ENCODE measurements at places on chromosomes 4 and X. TPM values are rescaled to one million over a fixed set of nuclear protein-coding genes. Genes with fewer than 3 reads are reported as not detected.
A peak's percentile ranks its signal among the peaks of the same experiment; 100 is the strongest.

CENPVL2 gene
- total RNA-seq = not detected

AKAP14 gene
- total RNA-seq = not detected

TRO gene
- 15.3 TPM for total RNA-seq

- DNase-seq = no peak
- no peaks in the 10 kb centered on the region for H3K4me1 ChIP-seq
- H3K36me3 ChIP-seq = no peaks in the 10 kb centered on the region
- H3K27me3 ChIP-seq = no peaks in the 10 kb centered on the region
- H3K27ac ChIP-seq = no peak overlapping the region
These were observed 169.7 kb downstream of the COL4A6 start for GRCh38 chrX:108268434-108269080.

- no peaks in the 10 kb centered on the region for H3K36me3 ChIP-seq
- H3K27me3 ChIP-seq = no peaks in the 10 kb centered on the region
- H3K4me1 ChIP-seq = peaks cover 13% of the 10 kb centered on the region
- H3K4me3 ChIP-seq = no peak overlapping the region
- peak overlapping the region; percentile 74 for H3K27ac ChIP-seq
These were observed 10.7 kb downstream of the TENT5D start for GRCh38 chrX:80430826-80431504.

- no peak overlapping the region for H3K27ac ChIP-seq
- no peak overlapping the region for H3K4me3 ChIP-seq
- no peak for DNase-seq
- H3K4me1 ChIP-seq = peaks cover 2% of the 10 kb centered on the region
- no peaks in the 10 kb centered on the region for H3K36me3 ChIP-seq
These were observed 71.1 kb downstream of the CRMP1 start for GRCh38 chr4:5821665-5822358.

- H3K4me1 ChIP-seq = no peaks in the 10 kb centered on the region
- no peak overlapping the region for H3K4me3 ChIP-seq
- no peaks in the 10 kb centered on the region for H3K36me3 ChIP-seq
- H3K27me3 ChIP-seq = no peaks in the 10 kb centered on the region
- no peak for DNase-seq
These were observed 562.4 kb downstream of the MAGEB5 start for GRCh38 chrX:26778320-26778888.

PCSK1N gene
- 5.0 TPM for total RNA-seq

GRCh38 chr4:51901363-51901762 is 58.4 kb downstream of the DCUN1D4 start:
- DNase-seq = no peak
- H3K36me3 ChIP-seq = no peaks in the 10 kb centered on the region
- H3K4me3 ChIP-seq = no peak overlapping the region
- no peaks in the 10 kb centered on the region for H3K4me1 ChIP-seq

DNA sequence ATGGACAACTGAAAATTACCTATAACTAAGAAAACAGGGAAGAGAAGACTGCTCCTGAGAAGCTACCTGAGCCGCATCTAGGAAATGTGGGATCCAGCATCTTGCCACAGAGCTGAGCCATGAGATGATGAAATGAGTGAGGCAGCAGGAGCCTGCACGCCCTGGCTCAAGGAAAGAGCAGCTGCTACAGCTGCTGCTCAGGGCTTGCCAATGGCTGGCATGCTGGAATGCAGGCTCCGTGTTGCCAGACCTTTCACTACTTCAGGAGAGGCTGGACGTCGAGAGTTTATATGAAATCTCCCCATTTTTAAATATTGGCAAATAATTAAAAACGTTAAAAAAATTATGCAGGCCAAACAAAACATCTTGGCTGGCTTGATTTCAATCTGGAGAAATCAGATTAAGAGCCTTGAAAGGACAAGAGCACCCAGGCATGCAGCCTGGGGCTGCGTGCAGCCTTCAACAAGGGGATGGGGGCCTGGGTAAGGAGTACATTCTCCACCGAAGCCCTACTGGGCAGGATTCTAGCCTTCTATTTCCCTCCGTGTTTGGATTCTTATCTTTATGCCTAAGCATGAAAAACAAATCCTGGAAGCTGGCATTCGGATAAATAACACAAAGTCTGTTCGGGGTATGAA is 227.6 kb downstream of the NR3C2 start:
- H3K36me3 ChIP-seq = no peaks in the 10 kb centered on the region
- H3K4me1 ChIP-seq = no peaks in the 10 kb centered on the region
- no peaks in the 10 kb centered on the region for H3K27me3 ChIP-seq

- no peaks in the 10 kb centered on the region for H3K27me3 ChIP-seq
- no peak for DNase-seq
- no peaks in the 10 kb centered on the region for H3K36me3 ChIP-seq
- no peak overlapping the region for H3K4me3 ChIP-seq
These were observed 6.6 kb upstream of the UTP3 start for GRCh38 chr4:70681704-70682103.

DNA sequence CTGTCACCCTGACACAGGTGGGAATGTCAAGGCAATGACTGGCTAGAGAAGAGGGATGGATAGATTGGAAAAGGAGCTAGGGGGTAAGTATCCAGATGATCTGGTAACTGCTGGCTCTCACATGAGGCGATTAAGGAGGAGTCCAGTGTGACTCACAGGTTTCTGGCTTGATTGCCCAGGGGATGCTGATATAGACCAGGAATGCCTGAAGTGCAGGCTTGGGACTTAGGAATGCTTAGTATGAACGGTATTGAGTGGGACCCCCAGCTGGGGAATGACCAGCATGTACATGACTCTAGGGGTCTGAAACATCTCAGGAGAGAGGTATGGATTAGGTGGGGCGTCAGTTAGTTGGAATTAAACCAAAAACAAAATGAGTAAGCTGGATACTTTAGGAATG is 65.8 kb upstream of the PRPS1 start:
- no peak overlapping the region for H3K27ac ChIP-seq
- no peaks in the 10 kb centered on the region for H3K4me1 ChIP-seq
- H3K36me3 ChIP-seq = no peaks in the 10 kb centered on the region
- no peak overlapping the region for H3K4me3 ChIP-seq

HOPX gene
- 2.7 TPM for total RNA-seq

ZNF157 gene
- 0.66 TPM for total RNA-seq

GRCh38 chrX:43618366-43619205 is 37.5 kb upstream of the MAOA start:
- no peak overlapping the region for H3K4me3 ChIP-seq
- no peaks in the 10 kb centered on the region for H3K36me3 ChIP-seq
- no peaks in the 10 kb centered on the region for H3K4me1 ChIP-seq

SSX7 gene
- not detected for total RNA-seq

GRCh38 chrX:33134164-33134563 is 77.2 kb downstream of the DMD start:
- H3K4me3 ChIP-seq = no peak overlapping the region
- H3K27me3 ChIP-seq = no peaks in the 10 kb centered on the region
- no peak for DNase-seq

DNA sequence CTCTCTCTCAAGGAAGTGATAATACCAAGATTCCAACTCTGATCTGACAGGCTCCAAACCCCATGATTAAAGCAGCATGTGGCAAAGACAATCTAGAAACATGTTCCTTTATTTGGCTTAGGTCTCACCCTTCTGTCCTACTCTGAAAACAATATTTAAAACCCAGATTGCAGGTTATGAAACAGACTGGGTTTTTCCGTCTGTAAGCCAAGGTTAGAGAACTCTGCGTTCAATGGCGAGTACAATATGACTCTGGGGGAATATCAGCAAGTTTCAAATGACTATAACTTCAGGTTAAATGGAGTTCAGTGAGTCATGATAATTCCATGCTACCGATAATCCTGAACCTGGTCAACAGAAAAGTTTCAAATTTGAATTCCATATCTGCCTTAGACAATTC is 50.8 kb downstream of the ANAPC10 start:
- no peak for DNase-seq
- H3K27me3 ChIP-seq = no peaks in the 10 kb centered on the region
- no peaks in the 10 kb centered on the region for H3K36me3 ChIP-seq
- no peak overlapping the region for H3K27ac ChIP-seq
- no peaks in the 10 kb centered on the region for H3K4me1 ChIP-seq

HTRA3 gene
- 54.3 TPM for total RNA-seq

DNA sequence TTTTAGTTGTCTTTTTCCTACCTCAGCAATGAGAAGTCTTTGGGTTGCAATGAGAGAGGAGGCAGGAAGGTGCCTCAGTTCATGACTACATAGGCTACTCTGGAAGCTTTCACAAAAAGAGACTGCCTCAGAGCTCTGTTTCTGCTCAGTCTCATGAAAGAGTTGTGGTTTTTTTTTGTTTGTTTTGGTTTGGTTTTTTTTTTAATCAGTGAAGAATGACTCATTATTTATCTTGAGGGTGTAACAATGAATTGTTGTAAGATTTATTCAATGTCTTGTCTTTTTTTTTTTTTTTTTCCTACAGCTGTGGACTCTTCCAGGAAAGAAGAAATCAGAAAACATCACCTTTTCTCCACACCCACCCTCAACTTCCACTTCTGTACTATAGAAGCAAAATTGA is 67.5 kb upstream of the CXCL13 start:
- H3K4me3 ChIP-seq = no peak overlapping the region
- H3K27me3 ChIP-seq = no peaks in the 10 kb centered on the region
- no peaks in the 10 kb centered on the region for H3K4me1 ChIP-seq

SPANXA1 gene
- total RNA-seq = not detected

FNIP2 gene
- total RNA-seq = 67.3 TPM

- H3K4me3 ChIP-seq = no peak overlapping the region
- no peaks in the 10 kb centered on the region for H3K27me3 ChIP-seq
- H3K4me1 ChIP-seq = no peaks in the 10 kb centered on the region
- no peak for DNase-seq
- H3K36me3 ChIP-seq = no peaks in the 10 kb centered on the region
- H3K27ac ChIP-seq = no peak overlapping the region
These were observed 21.0 kb upstream of the ETNPPL start for GRCh38 chr4:108783665-108784463.

- H3K4me3 ChIP-seq = no peak overlapping the region
- peak overlapping the region; percentile 44 for H3K27ac ChIP-seq
- H3K36me3 ChIP-seq = no peaks in the 10 kb centered on the region
- H3K27me3 ChIP-seq = peaks cover under 1% of the 10 kb centered on the region
These were observed 132.5 kb downstream of the ARHGAP6 start for GRCh38 chrX:11533199-11533651.

DNA sequence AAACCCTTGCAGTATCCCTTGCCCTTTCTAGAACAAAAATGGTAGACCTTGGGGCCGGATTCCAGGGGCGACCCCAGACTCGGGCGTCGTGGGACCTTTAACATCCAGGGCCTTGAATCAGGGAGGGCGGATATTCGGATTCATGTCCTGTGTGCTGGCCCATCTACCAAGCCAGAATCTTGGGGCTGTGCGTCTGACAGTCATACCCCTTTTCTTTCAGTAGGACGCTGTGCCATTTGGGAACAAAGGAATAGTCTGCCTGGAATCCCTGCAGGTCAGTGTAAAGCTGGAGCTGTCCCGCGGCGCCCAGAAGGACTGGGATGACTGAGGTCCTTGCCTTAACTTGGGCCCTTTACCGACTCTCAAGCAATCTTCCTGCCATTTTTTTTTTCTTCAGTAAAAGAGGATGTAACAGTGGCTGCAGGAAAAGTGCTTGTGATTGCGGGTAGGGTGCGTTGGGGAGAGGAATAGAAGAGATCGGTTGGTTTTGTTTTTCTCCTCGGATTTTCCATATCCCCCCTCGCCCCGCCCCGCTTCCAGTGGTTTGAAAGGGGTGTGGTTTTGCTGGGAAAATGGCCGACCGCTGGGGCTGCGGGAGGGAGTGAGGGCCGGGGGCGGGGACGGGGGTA is 518 bp downstream of the ARMCX1 start:
- H3K4me1 ChIP-seq = no peaks in the 10 kb centered on the region
- peak overlapping the region; percentile 37 for H3K4me3 ChIP-seq
- H3K27ac ChIP-seq = peak overlapping the region; percentile 76
- DNase-seq = peak; percentile 30
- H3K27me3 ChIP-seq = no peaks in the 10 kb centered on the region

PCDH10 gene
- 10.5 TPM for total RNA-seq

PRKG2 gene
- total RNA-seq = 3.7 TPM

GRCh38 chr4:152009031-152009670 is 248.3 kb upstream of the GATB start:
- no peak for DNase-seq
- peaks cover 23% of the 10 kb centered on the region for H3K4me1 ChIP-seq
- H3K36me3 ChIP-seq = no peaks in the 10 kb centered on the region
- no peak overlapping the region for H3K4me3 ChIP-seq
- no peak overlapping the region for H3K27ac ChIP-seq
